Osteocyte (in vitro differentiated cells): ENCODE measurements at places on chromosomes 16 and 17. TPM values are rescaled to one million over a fixed set of nuclear protein-coding genes. Genes with fewer than 3 reads are reported as not detected.

GRCh38 chr17:38410201-38410600 is 18.1 kb upstream of the ARHGAP23 start:
- DNase-seq: no peak

DNA sequence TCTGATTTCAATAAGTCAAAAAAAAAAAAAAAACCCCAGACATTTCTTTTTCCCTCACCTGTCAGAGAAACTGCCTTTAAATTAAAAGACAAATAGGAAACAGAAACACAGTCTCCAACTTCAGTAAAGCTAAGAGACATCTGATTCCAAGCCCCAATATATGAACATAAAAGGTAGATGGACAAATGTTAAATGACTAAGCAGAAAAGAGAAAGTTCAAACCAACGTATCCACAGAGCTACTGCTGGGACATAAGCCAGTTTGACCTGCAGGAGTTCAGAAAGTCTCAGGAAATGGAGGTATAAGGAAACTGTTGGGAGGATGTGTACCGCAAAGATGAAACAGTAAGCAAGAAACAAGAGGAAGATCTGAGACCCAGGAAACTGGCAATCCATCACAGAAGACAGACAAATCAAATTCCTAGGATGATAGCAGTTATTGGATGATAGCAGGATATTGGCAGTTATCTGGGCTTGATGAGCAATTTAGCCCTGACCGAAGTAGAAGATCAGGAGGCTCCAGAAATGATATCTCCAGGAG is 135.0 kb downstream of the BRIP1 start:
- no peak for DNase-seq

GRCh38 chr16:13767215-13767614 is 152.7 kb upstream of the ERCC4 start:
- DNase-seq: no peak

- no peak for DNase-seq
Observed at GRCh38 chr17:17067257-17067656, 25.0 kb downstream of the MPRIP start.

- DNase-seq: no peak
Observed at GRCh38 chr17:4072487-4073157, 70.2 kb downstream of the ZZEF1 start.

GRCh38 chr16:25014500-25015147 is 545 bp downstream of the ARHGAP17 start:
- no peak for DNase-seq

GRCh38 chr16:85370881-85371651 is 242.1 kb upstream of the GSE1 start:
- DNase-seq: no peak

GRCh38 chr17:44272321-44272951 is 4.5 kb upstream of the SLC4A1 start:
- no peak for DNase-seq

DNA sequence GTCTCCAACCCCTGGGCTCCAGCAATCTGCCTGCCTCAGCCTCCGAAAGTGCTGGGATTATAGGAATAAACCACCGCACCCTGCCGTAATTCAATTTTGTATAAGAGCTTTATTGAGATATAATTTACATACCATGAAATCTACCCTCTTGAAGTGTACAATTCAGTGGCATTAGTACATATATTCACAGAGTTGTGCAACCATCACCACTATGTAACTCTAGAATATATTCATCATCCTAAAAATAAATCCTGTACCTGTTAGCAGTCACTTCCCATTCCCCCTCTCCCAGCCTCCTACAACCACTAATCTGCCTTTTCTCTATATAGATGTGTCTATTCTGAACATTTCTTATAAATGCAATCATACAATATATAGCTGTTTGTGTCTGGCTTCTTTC is 26.1 kb downstream of the TOM1L2 start:
- no peak for DNase-seq

DNA sequence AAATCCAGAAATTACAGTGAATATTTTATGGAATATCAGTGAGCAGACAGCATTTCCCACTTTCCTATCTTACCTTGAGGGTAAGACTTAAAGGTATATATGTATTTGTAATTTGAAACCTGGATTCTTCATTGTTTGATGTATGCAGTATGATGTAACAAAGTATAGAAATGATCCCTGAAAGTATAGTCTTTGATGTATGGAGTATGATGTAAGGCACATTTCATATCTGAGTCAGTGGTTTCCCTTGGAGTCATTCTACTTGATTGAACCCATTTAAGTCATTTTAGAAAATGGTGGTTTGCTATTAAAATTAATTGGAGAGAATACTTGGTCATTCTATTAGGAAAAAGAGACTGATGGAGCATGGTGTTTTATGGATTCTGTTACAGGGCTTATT is 10.1 kb downstream of the AMZ2 start:
- no peak for DNase-seq

- DNase-seq: peak; percentile 82
Observed at GRCh38 chr17:59165933-59166342, 10.4 kb downstream of the PRR11 start.

DNA sequence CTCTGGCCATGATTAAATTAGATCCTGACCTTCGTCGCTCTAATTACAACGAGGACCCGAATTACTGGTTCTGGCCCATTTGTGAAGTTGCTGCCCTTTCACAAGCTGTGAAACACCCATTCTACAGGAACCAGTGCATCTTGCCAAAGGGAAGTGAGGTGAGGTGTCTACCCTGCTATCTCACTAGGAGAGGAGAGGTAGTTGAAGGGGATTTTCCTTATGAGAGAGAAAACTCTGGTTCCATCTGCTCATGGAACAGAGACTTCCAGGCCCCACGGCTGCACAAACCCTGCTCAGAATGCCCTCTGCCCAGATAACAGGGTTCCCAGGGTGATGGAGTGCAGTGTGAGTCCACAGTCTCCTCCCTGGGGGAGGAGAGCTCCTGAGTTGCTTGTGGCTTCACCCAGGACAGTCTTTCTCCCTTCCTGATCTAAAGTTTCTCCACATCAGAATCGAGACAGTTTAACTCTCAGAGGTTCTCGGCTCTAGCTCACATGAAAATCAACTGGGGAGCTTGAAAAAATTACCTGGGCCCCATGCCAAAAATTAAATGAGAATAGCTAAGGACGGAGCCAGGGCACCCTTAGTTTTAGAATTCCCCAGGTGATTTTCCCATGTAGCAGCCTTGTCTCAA is 7.8 kb upstream of the SSTR2 start:
- no peak for DNase-seq

GRCh38 chr16:88472637-88473205 is 19.6 kb downstream of the ZFPM1 start:
- no peak for DNase-seq

DNA sequence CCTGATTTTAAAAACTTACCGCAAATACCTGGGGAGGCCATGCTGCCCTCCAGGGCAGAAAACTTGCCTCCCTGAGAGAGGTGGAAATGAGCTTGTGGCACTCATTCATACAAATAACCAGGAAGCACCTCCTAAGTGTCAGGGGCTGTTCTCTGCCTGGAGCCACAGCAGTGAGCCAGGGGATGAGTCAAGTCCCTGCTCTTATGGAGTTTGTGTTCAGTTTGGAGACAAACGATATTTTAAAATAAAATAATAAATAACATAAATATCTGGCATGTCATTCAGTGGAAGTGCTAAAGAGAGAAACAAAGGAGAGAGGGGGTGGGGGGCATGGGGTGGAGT is 313.8 kb downstream of the C16orf95 start:
- no peak for DNase-seq

GRCh38 chr17:680529-680928 is 34.1 kb downstream of the VPS53 start:
- DNase-seq: no peak

MC1R gene
- 6.5 and 6.9 TPM in 2 replicates for total RNA-seq

HOXB6 gene
- total RNA-seq: not detected in 2 replicates

HOXB4 gene
- not detected in 2 replicates for total RNA-seq
